ENCODE measurements at places on chromosomes 5 and 9.

DNA sequence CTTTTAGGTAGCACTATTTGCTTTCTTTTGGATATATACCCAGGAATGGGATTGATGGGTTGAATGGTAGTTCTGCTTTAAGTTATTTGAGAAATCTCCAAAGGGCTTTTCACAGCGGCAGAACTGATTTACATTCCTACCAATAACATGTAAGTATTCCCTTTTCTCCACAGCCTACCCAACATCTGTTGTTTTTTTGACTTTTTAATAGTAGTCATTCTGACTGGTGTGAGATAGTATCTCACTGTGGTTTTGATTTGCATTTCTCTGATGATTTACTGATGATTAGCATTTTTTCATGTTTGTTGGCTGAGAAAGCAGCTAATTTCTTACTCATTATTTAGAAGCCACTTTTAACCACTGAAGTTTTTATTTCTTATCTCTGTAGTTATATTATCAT is 221.1 kb upstream of the ACTBL2 start:
- DNase-seq, result no peak

- no peak for DNase-seq
Observed at GRCh38 chr5:7391814-7392692, 3.9 kb upstream of the ADCY2 start.

GRCh38 chr5:14178091-14178490 is 34.9 kb downstream of the TRIO start:
- DNase-seq, result no peak

GRCh38 chr5:177300236-177300880 is 3.2 kb downstream of the RAB24 start:
- DNase-seq, result no peak

- DNase-seq, result peak; percentile 68
Observed at GRCh38 chr9:36036780-36037548, at the start of gene RECK. RECK (plus strand) TSS chr9:36036913; CDS start chr9:36036999, 86 bp downstream.

- DNase-seq, result no peak
Observed at GRCh38 chr9:89920951-89921350, 316.1 kb downstream of the GADD45G start.

DNA sequence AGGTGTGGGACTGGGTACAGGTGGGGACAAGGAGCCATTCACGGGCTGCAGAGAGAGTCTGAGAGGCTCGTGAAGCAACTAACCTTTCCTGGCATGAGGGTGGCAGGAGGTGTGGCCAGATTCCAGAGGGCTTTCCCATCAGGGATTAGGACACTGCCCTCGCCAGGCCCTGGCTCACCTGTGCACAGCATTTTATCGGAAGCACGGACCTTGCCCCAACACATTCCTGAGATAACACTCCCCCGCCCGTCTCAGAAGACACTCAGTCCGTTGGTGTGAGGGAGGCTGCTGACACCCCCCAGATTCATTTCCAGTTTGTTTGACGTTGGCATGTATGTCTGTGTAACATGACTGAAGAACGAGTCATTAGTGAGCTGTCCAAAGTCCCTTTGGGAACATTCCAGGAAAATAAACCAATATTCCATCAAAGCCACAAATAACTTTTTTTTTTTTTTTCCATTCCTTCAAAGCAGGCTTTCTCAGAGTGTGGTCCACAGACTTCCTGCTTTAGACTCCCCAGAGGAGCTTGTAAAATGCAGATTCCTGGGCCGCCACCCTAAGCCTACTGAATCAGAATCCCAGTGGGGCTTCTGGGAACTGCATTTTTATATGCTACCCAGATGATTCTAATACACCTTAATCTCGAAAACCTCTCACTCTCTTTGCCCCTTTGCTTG is 23.4 kb downstream of the WWC1 start:
- peak; percentile 55 for DNase-seq

DNA sequence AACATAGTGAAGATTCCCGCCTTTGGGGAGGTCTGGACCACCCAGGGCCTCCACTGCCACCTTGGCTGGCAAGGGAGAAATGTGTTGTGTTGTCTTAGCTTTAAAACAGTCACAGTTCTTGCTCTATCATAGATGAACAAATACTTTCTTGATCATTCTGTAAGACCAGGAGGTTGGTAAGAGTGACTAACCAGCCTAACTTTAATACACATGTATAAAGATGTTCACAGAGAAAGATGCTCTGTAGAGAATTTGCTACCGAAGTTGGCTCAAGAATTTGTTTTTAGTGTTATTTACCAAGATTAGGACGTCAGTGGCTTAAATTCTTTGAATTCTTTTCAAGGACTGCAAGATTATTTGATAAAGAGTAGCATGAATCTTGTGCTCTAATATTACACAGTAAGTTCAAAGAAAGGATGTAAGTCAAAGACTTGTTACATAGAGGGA is 28.4 kb downstream of the GLRX start:
- no peak for DNase-seq

- no peak for DNase-seq
Observed at GRCh38 chr9:120894321-120895148, 17.5 kb upstream of the PHF19 start.

- DNase-seq, result no peak
Observed at GRCh38 chr5:76556511-76557221, 66.5 kb downstream of the F2RL2 start.

Measured in T1000 (cell line).